Activated naive CD4-positive, alpha-beta T cell treated with anti-CD3 and anti-CD28 coated beads for 36 hours (primary cell): ENCODE measurements at places on chromosomes 1 and 21. TPM values are rescaled to one million over a fixed set of nuclear protein-coding genes. Genes with fewer than 3 reads are reported as not detected.

Gene KCNJ10
- total RNA-seq = not detected

DNA sequence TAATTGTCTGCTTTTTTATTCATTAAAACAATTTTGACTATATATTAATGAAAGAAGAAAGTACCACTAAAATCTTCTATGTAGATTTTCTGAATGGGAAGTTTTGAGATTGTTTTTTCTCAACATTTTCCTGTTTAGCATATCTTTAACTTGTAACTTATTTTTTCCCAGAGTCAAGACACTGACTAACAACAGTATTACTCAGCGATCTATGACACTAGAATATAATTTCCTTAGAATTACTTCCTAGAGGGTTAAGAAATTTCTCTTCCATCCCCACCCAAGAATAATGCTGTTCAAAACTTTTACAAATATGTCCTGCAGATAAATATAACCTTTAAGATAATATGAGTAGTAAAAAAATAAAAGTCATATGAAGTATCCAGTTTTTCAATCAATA lies 218.2 kb upstream of the NR5A2 start:
- no peak for DNase-seq

DNA sequence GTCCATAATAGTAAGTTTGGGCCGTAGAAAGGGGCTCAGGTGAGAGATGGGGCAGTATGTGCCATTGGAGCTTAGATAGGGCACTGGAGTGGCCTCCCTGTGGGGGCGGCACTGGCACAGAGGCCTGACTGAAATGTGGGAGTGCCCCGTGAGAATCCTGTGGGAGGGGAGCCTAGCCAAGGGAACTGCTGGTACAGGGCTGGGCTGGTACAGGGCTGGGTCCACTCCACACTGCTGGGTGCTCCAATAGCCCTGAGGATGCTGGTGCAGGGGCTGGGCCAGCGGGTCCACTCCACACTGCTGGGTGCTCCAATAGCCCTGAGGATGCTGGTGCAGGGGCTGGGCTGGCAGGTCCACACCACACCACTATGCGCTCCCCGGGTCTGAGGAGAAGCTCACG lies 44.8 kb upstream of the PWP2 start:
- no peak for DNase-seq

DNA sequence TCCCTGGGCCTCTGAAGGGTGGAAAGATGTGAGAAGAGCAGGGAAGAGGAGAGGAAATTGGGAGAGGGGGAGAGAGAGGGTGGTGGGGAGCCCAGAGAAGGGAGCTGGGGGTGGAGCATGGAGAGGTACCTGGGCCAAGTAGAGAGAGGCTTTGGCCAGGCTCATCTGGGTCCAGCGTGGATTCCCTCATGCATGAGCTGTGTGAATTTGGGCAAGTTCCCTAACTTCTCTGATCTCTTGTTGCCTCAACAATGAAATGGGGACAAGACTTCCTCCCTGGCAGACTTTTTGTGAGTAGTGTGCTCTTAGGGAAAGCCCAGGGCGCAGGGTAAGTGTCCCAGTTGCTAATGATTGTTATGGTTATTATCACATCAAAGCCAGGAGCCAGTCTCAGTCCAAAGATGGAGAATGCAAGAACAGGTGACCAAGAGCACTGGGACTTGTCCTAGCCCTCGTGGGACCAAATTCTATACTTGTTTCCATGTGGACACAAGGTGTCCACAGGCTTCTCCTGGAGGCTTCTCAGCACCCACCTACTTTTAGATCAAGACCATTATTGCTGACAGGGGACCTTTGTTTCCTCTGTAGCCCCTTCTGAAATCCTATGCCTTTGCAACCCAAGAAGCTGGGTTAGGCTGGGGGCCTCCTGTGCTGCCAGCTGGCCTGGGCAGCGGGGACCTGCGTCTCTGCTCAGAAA lies 13.9 kb downstream of the IL6R start:
- peak; percentile 40 for DNase-seq

GRCh38 chr1:244955661-244956060 lies 91.3 kb upstream of the HNRNPU start:
- no peak for DNase-seq

- no peak for DNase-seq
Observed at GRCh38 chr1:210144736-210145135, 87.9 kb upstream of the SERTAD4 start.
